ENCODE measurements at places on chromosomes 1 and 21. TPM values are rescaled to one million over a fixed set of nuclear protein-coding genes. Genes with fewer than 3 reads are reported as not detected.

ETV3L gene
- not detected for total RNA-seq

CFAP107 gene
- under 0.01 TPM for total RNA-seq

DCST2 gene
- total RNA-seq: 0.17 TPM

HSF2BP gene
- total RNA-seq: 1.2 TPM

FAM131C gene
- total RNA-seq: 0.50 TPM

MAP10 gene
- 2.6 TPM for total RNA-seq

DMRTA2 gene
- not detected for total RNA-seq

B4GALT2 gene
- 46.0 TPM for total RNA-seq

ADAM30 gene
- total RNA-seq: not detected

GRCh38 chr1:215109171-215109570, 26.6 kb downstream of the KCNK2 start:
- no peak overlapping the region for H3K27ac ChIP-seq
- H3K36me3 ChIP-seq: no peaks in the 10 kb centered on the region
- no peak overlapping the region for H3K4me3 ChIP-seq

DNA sequence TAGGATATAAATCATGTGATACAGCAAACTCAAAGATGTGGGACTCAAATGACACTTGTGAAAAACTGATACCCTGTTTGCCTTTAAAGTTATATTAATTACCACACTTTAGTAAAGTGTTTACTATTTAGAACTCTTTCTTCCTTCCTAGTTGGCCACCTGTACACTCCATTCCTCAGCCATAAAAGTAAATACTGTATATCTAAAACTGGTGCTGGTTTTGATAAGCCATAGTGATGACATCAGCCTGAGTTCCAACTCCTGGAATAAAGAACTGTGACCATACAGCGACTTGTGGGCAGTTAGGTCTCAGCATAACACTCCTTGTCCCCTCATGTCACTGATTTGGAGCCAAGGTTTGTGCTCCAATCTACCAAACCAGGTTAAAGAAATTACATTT, 2.8 kb downstream of the PTGER3 start:
- H3K4me3 ChIP-seq: no peak overlapping the region
- no peak for DNase-seq
- H3K4me1 ChIP-seq: no peaks in the 10 kb centered on the region
- no peaks in the 10 kb centered on the region for H3K36me3 ChIP-seq

DNA sequence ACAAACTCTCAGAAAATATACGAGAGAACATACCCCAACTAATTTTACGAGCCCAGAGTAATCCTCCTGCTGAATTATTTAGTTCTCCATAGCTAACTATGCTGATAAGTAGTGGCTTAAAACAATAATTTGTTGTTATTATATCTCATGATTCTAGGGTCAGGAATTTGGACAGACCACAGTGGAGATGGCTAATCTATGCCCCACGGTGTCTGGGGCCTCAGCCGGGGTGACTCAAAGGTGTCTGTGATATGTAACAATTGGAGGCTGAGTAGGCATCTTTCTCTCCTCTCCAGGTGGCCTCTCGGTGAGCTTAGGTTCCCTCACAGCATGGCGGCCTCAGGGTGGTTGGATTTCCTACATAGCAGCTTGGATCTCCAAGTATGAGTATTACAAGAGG, 35.4 kb upstream of the FOXO6 start:
- no peak overlapping the region for H3K4me3 ChIP-seq
- peak; percentile 67 for DNase-seq
- no peaks in the 10 kb centered on the region for H3K27me3 ChIP-seq
- no peaks in the 10 kb centered on the region for H3K36me3 ChIP-seq

DNA sequence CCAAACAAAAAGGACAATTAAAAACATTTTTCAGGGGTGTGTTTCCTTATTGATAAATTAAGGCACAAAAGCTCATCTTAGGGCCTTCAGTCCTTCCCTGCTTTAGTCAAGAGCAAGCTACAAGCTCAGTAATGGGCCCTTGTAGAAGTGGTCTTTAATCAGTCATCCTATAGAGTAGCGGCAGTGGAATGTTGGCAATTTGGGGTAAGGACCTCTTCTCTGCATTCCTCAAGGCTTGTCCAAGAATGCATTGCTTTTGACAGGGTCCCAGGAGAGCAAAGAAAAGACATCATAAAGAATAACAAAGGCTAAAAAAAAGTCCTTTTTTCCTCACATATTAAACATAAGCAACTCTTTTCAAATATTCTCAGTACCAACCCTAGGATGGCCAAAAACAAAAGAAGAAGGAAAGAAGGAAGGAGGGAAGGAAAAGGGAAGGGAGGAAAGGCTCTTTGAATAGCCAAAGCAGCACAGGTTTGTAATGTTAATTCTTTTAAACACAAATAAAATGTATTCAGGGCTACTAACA, 27.3 kb upstream of the CAMK1G start:
- H3K27ac ChIP-seq: no peak overlapping the region
- peak; percentile 8 for DNase-seq
- H3K4me1 ChIP-seq: no peaks in the 10 kb centered on the region
- no peak overlapping the region for H3K4me3 ChIP-seq
- H3K36me3 ChIP-seq: no peaks in the 10 kb centered on the region

- H3K36me3 ChIP-seq: no peaks in the 10 kb centered on the region
- H3K27ac ChIP-seq: no peak overlapping the region
- H3K27me3 ChIP-seq: no peaks in the 10 kb centered on the region
- no peaks in the 10 kb centered on the region for H3K4me1 ChIP-seq
- no peak overlapping the region for H3K4me3 ChIP-seq
- no peak for DNase-seq
Measured at GRCh38 chr1:22702296-22703085, 8.1 kb upstream of the EPHB2 start.

- no peak for DNase-seq
- no peaks in the 10 kb centered on the region for H3K4me1 ChIP-seq
- no peaks in the 10 kb centered on the region for H3K27me3 ChIP-seq
- H3K36me3 ChIP-seq: no peaks in the 10 kb centered on the region
Measured at GRCh38 chr1:166233750-166234366, 67.1 kb upstream of the FAM78B start.

DNA sequence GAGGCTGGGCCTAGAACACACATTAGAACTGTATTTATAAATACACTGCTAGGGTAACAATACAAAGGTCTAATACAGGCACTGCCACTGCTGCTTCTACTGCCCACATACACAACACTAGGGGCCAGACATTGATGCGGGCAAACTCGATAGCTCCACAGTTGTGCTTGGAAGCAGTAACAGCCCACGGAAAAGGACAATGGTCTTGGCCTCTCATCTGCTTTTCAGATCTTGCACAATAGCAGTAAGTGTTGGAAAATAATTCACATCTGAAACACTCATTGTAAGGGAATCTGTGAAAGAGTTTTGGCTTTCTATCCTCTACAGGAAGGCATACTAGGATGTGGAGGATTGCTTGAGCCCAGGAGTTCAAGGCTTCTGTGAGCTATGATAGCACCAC, 6.9 kb upstream of the SPOCD1 start:
- no peaks in the 10 kb centered on the region for H3K4me1 ChIP-seq
- no peak overlapping the region for H3K4me3 ChIP-seq
- peak; percentile 11 for DNase-seq
- H3K36me3 ChIP-seq: no peaks in the 10 kb centered on the region
- H3K27me3 ChIP-seq: no peaks in the 10 kb centered on the region
- no peak overlapping the region for H3K27ac ChIP-seq

GRCh38 chr1:45785583-45785982, 17.8 kb upstream of the MAST2 start:
- DNase-seq: no peak
- no peak overlapping the region for H3K4me3 ChIP-seq
- H3K27me3 ChIP-seq: peaks cover 5% of the 10 kb centered on the region
- no peaks in the 10 kb centered on the region for H3K4me1 ChIP-seq
- H3K27ac ChIP-seq: no peak overlapping the region

DNA sequence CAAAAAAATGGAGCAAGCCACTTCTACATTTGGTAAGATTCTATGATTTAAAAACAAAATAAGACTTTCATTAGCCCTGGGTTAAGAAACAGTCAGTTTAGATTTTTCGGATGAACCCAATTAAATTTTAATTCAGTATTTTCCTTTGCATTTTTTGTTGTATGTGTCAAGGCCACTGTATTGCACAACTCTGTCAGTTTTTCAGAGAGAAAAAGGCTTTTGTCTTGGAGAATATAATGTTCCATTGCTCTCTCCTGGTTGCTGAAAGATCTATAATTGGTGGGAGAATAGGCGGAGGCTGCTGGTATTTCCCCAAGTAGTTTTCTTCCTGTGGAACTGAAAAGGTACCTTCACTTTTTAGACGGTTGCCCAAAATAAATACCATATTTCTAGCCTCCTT, 84.6 kb downstream of the NEGR1 start:
- no peaks in the 10 kb centered on the region for H3K4me1 ChIP-seq
- H3K27ac ChIP-seq: no peak overlapping the region
